ENCODE measurements at places on chromosomes 16 and 17. TPM values are rescaled to one million over a fixed set of nuclear protein-coding genes. Genes with fewer than 3 reads are reported as not detected.

ANKFN1 gene
- not detected for total RNA-seq

DNA sequence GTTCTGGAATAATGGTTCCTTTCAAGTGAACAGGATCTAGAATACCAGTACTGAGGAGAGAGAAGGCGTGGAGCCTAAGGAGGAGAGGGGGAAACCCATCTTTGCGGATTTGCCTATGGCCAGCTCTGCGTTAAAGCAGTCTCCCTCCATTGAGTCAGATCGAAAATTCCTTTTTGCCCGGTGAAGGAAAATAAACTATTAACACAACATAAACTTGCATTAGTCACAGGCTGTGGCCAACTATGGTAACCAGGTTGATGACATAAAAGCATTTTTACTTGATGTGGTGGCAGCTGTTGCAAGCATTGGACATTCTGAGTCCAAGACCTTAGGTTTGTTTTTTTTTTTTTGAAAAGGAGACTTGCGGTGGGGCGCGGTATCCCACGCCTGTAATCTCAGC lies 8.9 kb downstream of the LDAF1 start:
- peaks cover 33% of the 10 kb centered on the region for H3K36me3 ChIP-seq
- no peaks in the 10 kb centered on the region for H3K27me3 ChIP-seq
- DNase-seq: no peak
- H3K27ac ChIP-seq: no peak overlapping the region
- no peak overlapping the region for H3K4me3 ChIP-seq

- no peaks in the 10 kb centered on the region for H3K4me1 ChIP-seq
- H3K27me3 ChIP-seq: no peaks in the 10 kb centered on the region
- no peak overlapping the region for H3K27ac ChIP-seq
- H3K36me3 ChIP-seq: no peaks in the 10 kb centered on the region
- no peak for DNase-seq
- H3K4me3 ChIP-seq: no peak overlapping the region
These were observed 8.8 kb upstream of the TMEM238L start for GRCh38 chr17:10812674-10813073.

GRCh38 chr16:11156401-11156800 lies 99.6 kb downstream of the SOCS1 start:
- H3K36me3 ChIP-seq: peaks cover 5% of the 10 kb centered on the region
- H3K27me3 ChIP-seq: no peaks in the 10 kb centered on the region
- no peak overlapping the region for H3K4me3 ChIP-seq
- peaks cover 5% of the 10 kb centered on the region for H3K4me1 ChIP-seq

CLEC18B gene
- total RNA-seq: 1.6 TPM

OSGIN1 gene
- 1.2 TPM for total RNA-seq

DNA sequence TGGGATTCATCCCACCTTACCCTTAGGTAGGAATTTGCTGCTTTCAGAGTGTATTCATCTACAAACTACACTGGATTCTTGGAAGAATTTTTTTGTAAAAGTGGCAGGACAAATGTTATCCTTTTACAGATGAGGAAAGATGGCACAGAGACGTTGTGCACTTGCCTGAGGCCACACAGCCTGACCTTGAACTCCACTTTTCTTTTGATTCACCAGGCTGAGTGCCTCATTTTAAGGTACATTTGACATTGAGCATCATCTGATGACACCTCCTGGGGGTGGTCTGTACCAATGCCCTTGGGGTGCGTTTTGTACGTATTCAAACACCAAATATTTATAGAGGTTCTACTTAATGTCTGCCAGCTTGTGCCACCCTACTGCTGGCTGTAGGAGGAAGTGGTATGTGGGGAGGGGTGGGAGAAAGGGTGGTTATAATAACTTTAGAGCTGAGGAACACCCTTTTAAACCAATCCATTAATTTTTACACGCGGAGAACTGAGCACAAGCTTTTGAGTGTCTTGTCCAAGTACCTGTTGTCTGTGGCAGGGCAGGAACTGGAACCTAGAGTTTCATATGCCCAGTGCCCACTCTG lies 29.1 kb downstream of the HS3ST3B1 start:
- no peaks in the 10 kb centered on the region for H3K36me3 ChIP-seq

All from B cell (primary cell).